ENCODE measurements at places on chromosomes 12 and 14.

- no peak for DNase-seq
Measured at GRCh38 chr14:96920820-96921219, 123.6 kb downstream of the VRK1 start.

- no peak for DNase-seq
Measured at GRCh38 chr14:89276424-89276975, 140.5 kb downstream of the FOXN3 start.

GRCh38 chr12:113422886-113423669 lies 898 bp downstream of the SDSL start:
- DNase-seq, result no peak

GRCh38 chr14:34931206-34931605 lies 51.6 kb upstream of the SRP54 start:
- DNase-seq, result no peak

- no peak for DNase-seq
Measured at GRCh38 chr12:109842021-109842420, 8.8 kb upstream of the TRPV4 start.

GRCh38 chr12:120869376-120869775 lies 34.8 kb downstream of the SPPL3 start:
- no peak for DNase-seq

Measured in globus pallidus (tissue), 1 donor.